Activated CD4-positive, CD25-positive, alpha-beta regulatory T cell (primary cell): ENCODE measurements at places on chromosomes 1 and 21.

DNA sequence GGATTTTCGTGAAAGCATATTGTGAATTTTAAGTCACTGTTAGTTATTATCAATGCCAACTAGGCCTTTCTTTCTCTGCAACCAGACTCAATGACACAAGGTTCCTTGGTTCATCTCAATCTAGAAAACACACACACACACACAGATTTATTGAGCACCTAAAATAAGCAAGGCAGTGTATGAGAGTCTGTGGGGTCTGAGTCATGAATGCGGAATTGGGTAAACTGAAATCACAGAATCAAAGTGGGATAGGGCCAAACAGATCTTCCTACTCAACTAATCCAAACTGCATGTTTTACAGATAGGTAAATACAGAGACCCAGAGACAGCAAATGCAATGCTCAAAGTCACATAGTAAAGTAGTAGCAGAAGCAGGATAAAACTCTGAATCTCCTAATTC, 48.5 kb upstream of the NRDC start:
- DNase-seq: no peak

DNA sequence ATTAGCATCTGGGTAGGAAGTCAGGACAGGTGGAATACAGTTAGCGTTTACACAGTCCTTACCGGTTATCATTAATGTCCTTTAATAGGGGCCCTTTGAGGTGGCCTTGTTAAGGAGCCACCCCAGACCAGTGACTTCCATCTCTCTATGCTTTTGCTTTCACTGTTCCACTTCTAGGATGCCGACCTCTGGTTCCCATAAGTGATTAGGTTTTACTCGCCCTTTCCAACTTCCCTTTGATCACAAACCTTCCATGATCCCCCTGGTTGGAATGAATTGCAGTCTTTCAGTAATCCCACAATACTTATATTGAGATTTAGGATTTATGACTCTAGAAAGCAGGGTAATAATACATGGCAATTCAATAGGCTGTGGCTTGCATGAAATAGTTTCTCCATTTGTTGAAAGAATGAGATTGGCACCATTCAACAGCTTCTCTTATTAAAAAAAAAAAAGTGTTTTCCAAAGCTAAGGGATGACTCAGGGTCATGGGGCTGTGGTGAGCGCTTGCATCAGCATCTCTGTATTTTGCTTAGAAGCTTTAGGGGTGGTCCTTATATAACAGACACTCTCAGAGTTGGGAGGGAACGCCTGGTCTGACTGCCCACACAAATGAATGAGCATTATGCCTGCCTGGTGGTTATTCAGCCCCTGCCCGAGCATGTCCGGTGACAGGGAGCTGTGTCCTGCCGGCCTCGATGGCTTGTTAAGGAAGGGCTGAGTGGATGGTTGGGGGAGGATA, 110.5 kb downstream of the CNIH3 start:
- no peak for DNase-seq

DNA sequence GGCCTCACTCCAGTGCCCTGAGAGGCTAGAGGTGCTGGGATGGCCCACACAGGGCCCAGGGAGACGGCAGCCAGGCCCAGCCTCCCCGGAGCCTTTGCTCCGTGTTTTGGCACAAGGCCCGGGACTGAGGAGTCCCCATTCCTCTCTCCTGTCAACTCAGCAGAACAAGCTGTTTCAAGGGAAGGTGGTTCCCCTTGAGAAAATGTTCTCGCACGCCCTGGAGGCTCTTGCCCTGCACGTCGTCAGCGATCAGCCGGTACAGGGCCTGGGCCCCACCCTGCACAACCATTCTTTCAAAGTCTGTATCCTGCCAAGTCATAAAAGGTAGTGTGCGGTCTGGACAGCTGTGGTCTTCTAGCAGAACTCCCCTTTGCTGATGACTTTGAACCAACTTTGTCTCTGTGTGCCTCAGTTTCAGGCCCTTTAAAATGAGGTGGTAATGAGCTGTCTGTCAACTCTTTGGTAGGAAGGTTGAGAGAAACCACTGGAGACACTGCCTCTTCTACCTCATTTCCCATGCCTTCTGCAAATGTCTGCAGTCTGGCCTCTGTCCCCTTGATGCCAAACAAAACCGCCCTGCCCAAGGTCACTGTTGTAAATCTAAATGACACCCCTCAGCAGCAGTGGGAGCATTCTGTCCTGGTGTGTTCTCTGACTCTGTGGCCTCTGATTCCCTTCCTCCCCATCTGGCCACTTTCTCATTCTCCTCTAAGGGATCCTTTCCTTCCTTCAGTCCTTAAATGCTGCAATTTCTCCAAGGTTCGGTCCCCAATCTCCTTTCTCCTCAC, 138.6 kb upstream of the JUN start:
- no peak for DNase-seq

GRCh38 chr1:54009406-54009805, 8.6 kb downstream of the LDLRAD1 start:
- DNase-seq: no peak

DNA sequence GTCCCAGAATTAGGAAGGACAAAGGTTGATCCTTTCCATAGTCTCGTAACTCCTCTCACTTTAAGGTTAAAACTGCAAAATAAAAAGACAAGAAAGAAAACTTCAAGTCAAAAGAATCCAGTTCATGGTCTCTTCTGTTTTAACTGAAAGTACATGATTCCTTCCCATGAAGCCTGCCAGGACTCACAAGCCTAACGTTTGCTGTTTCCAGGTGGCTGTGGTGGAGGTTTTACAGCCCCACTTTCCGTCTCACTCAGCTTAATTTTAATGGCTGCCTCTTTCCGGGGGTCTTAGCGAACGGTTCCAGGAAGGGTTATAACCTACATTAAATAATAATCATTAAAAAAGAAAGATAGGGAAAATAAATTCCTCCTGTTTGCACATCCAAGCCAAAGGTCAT, 136.8 kb upstream of the SPAG17 start:
- no peak for DNase-seq

DNA sequence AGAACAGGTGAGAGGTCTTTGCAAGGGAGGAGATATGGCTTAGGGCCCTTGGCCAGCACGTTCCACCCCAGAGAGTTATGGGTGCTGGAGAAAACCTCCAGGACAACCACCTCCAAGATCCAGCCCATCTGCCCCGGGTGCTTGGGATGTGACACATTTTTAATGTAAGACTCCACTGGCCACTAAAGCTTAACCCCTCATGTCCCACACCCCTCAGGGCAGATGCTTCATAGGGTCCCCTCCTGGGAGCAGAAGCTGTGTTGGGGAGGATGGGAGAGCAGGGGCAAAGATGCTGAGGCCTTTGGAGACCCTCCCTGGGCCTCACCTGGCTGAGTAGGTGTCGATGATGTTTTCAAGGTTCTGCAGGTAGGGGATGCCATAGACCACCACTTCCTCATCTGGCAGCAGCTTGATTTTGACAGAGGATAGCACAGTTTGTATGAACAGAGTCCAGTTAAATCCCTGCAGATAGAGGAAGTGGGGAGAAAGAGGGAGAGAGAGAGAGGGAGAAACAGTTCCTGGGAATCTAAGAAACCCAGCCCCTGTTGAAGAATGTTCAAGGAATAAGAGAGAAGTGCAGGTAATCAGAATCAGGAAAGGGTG, 11.9 kb downstream of the PRXL2B start:
- no peak for DNase-seq

DNA sequence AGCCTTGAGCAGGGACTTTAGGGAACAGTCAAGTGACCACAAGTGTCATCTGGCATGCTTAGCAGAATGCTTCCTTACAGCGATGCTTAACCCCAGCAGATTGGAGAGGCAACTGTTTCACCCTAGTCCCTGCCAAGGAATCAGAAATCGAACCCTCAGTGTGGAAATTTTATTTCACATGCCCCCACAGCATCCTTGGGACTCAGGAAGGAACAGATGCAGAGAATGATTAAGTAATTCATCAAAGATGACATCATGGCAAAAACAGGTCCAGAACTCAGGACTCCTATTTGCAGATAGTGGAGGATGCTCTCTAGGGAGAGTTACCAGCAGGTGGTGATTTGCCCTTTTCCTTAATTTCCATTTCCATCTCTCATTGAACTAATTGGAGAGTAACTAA, 333.0 kb upstream of the KAZN start:
- no peak for DNase-seq

- no peak for DNase-seq
Observed at GRCh38 chr1:155207806-155208540, at the start of gene THBS3. TSS of gene THBS3 (minus strand) at chr1:155207897. CDS start at chr1:155207876, 21 bp downstream.

GRCh38 chr21:29664615-29665014, 275.2 kb downstream of the GRIK1 start:
- no peak for DNase-seq

DNA sequence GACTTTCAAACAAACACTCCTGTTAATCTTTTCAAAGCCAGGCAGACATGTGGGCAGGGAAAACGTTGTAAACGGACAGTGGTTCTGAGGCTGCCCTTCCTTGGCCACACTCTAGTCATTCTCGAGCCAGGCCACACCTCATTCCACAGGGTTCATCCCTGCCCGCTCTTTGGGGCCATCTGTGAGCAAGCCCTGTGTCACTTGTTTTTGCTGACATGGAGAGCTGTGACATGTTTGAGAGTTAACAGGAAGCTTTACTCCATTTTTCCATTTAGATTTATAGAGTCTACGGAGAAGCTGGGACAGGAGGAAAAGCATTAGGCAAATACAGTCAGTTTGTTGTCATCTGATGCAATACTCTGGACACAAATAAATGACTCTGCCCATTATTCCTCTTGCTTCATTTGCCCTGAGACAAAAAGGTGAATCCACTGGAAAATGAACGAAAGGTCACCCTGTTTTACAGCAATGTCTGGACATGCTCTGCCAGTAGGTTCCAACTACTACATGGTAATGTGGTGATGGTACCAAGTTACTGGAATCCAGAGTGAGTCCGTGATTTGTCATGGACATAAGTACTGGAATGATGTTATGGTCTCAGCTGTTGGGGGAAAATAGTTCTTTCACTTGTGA, 126.9 kb downstream of the CLIC6 start:
- DNase-seq: no peak

DNA sequence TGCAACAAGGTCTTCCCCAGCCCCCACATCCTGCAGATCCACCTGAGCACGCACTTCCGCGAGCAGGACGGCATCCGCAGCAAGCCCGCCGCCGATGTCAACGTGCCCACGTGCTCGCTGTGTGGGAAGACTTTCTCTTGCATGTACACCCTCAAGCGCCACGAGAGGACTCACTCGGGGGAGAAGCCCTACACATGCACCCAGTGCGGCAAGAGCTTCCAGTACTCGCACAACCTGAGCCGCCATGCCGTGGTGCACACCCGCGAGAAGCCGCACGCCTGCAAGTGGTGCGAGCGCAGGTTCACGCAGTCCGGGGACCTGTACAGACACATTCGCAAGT, 3.8 kb downstream of the ZBTB18 start:
- no peak for DNase-seq

DNA sequence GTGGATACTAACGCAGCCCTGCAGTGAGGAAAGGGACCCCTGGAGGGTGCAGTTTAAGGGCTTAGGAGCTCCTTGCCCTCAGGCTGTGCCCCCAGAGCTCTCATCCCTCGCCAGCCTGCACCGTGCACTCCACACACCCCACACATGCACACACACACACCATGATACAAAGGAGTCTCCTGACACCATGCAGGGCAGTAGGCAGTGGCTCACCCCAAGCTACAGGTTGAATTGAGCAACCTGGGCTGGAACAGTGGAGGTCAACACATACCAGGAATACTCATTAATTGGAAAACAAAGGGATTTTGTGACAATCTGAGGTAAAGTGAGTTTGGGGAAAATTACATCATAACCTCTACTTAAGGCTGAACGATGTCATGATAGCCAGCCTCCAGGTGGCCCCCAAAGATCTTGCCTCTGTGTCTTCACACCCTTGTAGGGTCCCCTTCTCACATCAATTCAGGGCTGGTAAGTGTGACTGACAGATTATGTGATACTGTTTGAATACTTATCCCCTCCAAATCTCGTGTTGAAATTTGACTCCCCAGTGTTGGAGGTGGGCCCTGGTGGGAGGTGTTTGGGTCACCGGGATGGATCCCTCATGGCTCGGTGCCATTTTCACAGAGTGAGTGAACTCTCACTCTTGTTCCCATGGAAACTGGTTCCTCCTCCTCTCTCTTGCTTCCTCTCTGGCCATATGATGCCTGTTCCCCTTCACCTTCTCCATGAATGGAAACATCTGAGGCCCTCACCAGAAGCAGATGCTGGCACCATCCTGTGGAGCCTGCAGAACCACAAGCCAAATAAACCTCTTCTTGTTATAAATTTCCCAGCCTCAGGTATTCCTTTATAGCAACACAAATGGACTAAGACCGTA, 111.0 kb upstream of the RAB4A start:
- no peak for DNase-seq

DNA sequence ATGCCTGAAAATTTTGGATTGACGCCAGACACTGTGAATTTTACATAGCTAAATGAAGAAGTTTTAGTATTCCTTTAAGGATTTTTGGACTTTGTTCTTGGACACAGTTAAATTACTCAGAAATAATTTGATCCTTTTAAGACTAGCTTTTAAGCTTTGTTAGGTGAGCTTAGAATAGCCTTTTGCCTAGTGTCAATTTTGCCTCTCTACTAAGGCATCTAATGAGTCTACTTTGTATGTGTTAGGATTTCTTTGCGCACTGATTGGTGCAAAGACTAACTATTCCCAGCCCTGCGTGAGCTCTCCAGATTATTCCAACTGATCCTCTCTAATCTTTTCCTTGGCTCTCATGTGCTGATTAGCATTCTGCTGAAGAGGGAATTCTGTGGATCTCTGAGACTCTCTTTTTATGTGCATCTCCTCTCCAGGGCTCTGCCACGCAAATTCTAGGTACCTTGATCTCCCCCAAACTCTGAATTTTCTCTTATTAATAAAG, 128.1 kb upstream of the BCL9 start:
- no peak for DNase-seq

DNA sequence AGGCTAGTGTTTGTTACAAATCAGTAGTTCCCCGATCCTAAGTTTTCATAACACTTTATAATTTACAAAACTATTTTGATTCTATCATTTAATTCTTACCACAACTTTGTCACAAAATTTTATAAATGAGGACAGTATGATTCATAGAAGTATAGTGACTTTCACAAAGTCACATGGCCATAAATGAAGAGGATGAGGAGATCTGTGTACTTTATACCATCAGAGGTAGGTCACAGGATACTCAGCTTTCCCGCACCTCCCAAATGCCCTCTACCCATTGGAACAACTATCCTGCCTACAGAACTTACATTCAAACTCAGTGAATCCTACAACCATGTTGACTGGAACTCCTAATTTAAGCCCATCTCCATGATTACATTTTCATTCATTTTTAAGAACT, 56.3 kb downstream of the TNFSF4 start:
- no peak for DNase-seq

GRCh38 chr1:84481317-84481716, 2.3 kb downstream of the RPF1 start:
- DNase-seq: no peak

DNA sequence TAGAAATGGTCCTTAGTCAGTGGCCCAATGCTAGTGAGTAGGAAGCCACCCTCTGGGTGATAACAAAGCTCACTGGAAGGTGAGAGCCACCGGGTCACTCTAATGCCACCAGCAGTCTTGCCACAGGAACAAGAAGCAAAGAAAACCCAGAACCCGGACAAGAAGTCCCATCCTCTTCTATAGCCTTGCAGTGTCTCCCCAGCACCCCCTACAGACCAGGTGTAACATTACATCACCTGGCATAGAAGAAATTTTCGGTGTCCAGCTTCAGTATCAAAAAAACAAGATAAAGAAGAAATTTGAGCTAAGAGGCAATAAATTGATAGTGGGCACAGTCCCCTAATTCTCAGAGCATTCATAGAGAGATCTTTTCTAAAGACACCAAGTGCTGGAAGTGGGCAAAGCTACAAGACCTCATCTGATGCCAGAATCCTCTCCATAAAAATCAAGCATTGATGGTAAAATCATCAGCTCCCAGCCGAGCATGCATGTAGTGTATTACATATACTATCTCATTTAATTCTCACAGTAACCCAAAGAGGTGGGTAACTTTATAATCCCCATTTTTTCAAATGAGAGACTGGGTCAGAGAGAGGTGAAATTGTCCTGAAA, 491.0 kb downstream of the MATN1 start:
- DNase-seq: no peak
